ENCODE measurements at places on chromosomes 7 and 10.
A peak's percentile ranks its signal among the peaks of the same experiment; 100 is the strongest.

DNA sequence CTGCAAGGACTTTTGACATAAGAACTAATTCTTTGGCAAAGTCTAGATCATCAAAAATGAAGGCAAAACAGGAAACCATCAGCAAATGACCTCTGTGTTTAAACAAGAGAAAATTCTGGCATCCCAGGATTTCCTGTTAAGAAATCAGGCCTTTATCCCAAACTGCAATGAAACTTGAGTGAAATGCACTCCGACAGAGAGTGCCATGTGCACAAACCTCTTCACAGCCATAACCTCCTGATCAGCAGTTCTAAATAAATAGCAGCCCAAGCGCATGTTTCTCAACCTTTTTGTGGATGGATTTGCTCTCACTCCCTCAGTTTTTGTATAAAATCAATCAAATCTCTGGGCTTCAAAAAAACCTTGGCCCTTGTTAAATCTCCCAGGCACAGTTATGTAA, 107.7 kb upstream of the EEPD1 start:
- no peak for DNase-seq

- peak; percentile 67 for DNase-seq
Observed at GRCh38 chr10:132420981-132421846, 24.2 kb downstream of the PWWP2B start.

GRCh38 chr7:1397491-1398327, 61.6 kb downstream of the MICALL2 start:
- DNase-seq, result no peak

GRCh38 chr10:14812271-14812670, 25.6 kb downstream of the CDNF start:
- no peak for DNase-seq

Measured in DMS153 (cell line).